ENCODE measurements at places on chromosomes 6 and 20. TPM values are rescaled to one million over a fixed set of nuclear protein-coding genes. Genes with fewer than 3 reads are reported as not detected.

Gene PHACTR1
- polyA plus RNA-seq: 6.3 TPM

- DNase-seq: peak; percentile 44
These were observed 46.0 kb upstream of the PTPN1 start for GRCh38 chr20:50464026-50464724.

DNA sequence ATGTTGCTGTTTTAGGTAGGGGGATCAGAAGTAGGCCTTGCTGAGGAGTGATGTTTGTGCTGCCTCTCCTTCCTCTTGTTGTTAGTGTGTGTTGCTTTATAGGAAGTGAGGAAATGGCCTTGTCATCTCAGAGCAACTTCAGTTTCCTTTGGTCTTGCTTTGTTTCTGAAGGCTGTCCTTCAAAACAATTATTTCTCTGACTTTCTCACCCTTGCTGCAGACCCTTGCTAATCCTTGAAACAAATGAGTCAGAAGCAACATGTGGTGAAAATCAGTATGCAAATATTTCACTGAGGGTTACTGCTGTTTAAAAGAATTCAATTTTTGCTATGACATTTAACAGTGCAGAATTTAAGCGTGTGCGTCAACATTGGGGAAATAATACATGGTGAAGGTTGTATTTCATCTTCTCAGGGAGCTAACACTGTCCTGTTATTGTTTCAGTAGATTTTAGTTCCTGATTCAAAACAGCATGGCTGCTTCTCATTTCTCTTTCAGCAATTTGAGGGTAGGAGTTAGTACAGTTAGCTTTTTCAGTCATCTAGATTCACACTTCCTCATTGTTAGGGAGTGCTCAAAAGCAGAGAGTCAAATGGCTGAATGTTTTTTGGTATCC is 13.8 kb downstream of the RNF144B start:
- no peak for DNase-seq

DNA sequence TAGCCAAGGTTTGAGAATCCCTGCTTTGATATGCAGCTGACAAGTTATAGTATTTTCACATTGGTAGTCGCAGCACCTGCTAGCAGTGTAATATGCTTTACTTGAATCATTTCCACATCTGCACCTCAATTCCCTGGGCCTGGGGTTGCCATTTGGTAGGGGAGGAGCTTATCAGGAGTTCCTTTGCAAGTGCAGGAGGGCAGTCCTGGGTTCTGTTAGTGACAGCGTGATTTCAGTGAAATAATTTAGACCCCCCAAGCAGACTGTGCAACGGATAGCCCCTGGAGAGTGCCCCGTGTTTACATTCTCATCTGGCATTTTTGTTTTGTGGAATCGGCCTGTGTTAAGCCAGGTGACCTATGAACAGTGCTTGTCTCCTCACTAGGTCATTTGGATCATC is 6.0 kb downstream of the RAB5IF start:
- no peak for DNase-seq

Gene DXO
- 13.6 TPM for polyA plus RNA-seq

- no peak for DNase-seq
These were observed 11.3 kb upstream of the GMPR start for GRCh38 chr6:16227048-16227562.

Gene MEP1A
- polyA plus RNA-seq: not detected

Gene TGM2
- 146 TPM for polyA plus RNA-seq

DNA sequence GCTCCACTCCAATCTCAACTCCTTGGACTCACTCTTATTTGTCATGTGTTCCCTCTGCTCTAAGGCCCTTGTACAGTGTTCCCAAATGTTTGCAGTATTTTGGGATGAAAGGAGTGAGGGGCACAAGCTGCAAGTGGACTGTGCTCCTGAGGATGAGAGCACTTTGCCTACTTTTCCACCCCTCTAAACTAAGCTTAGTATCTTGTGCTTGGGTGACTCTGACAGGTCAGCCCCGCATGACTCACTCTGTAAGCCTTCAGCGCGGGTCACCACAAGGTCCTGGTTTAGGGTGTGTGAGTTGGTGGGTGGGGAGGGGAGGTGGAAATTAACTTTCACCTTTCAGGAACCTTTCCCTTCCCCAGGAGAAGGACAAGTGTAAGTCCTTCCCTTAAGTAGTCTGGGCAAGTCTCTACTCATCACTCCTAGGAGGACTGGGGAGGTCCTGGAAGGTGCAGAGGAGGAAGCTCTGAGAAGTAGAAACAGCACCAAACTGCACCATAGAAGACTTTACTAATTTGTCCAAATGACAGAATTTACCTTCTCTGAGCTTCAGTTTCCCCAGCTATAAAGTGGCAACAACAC is 68.8 kb upstream of the EPB41L1 start:
- DNase-seq: no peak

Gene GPX5
- not detected for polyA plus RNA-seq

DNA sequence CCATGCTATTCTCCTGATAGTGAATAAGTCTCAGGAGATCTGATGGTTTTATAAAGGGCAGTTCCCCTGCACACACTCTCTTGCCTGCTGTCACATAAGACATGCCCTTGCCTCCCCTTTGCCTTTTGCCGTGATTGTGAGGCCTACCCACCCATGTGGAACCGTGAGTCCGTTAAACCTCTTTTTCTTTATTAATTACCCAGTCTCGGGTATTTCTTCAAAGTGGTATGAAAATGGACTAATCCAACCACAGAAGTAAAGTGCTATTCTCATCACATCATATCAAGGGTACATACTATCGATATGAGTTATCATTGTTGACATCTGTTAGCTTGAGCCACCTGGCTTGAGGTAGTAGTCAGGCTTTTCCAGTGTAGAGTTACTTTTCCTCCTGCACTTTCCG is 2.3 kb downstream of the MANBAL start:
- no peak for DNase-seq

Gene CCM2L
- polyA plus RNA-seq: 12.9 TPM

GRCh38 chr6:157316871-157317814 is 6.2 kb downstream of the TMEM242 start:
- DNase-seq: peak; percentile 38

DNA sequence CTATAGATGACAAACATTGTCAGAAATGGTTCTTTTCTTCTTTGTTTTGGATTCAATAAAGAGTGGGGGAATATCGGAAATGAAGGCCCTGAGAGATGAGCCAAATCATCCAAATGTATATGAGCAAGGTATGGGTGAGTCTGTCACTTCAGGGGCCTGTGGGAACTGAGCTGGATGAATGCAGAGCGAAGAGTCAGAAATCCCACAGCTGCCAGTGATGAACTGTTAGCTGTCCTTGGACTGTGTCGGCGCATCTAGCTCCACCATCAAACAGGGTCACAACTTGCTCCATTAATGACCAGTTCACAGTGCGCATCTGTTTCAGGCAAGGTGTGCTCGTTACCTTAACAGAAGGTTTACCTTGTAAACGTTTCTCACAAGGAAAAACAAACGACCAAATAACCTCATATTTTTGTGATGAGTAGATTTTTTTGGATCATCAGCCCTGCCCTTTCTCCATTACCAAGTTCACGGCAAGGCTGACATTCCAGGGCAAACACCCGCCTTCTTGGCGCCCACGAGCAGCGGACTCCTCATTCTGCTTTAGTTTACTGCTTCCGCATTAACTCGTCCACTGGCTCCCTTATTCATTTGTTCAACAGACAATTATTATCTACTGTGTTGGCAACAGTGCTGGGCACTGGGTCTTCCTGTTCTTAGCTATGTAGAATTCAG is 15.0 kb upstream of the CCN6 start:
- DNase-seq: no peak

DNA sequence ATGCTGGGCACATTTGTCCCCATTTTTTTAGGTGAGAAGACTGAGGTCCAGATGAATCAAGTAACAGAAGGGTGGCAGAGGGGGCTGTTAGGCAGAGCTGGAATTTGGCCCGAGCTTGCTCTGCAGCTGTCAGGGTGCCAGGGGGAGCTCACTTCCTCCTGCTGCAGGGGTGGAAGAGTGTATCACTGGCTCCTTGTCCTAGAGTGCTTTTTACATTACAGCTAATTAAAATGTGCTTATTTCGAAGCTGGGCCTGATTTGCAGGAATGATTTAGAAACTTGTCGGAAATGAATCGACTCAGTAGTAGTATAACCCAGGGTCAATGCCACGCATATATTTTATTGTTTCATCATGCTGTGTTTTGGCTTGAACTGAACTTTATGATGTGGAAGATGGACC is 11.1 kb downstream of the TOX2 start:
- no peak for DNase-seq

DNA sequence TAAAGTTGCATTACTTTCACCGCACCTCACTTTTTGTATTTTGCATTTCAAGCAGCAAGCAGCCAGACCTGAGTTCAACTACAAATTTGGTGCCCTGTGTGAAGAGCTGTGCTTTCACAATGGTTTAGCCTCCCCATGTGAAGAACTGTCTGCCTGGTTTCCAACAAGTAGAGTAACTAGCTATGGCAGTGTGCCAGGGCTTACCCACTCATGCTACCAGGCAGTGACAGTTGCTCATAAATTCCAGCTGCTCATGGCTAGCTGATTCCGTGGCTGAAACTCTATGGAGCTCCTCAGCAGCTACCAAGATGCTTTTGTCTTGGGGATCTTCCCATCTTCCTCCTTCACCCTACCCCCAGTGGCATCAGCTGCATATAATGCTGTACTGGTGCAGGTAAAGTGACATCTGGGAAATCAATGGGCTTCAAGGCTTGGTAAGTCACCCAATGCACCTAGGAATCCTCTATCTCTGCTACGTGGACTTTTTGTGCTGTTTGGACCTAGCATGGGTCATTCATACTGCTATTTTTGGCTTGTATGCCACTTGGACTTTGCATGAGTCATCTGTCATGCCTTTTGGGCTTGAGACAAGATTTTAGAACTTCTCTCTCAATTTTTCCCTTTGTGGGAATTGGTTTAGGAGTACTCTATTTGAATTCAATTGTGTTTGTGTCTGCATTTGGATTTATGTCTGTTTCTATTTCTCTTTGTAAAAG is 176.5 kb upstream of the GJE1 start:
- DNase-seq: peak; percentile 8

DNA sequence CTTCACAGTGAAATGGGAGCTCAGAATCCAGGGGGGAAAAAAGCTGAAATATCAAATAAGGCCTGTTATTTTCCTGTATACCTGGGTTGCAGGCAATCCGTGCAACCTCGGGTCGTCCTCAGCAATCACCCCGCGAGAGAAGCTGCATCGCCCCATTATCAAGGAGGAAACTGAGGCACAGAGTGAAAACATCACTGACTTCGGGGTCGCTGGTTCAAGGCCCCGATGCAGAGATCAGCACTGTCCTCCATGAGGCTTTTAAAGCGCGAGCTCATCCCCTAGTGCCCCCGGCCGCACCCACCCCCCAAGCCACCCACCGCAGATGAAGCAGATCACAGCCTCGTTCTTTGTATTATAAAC is 203.9 kb downstream of the PREX1 start:
- DNase-seq: no peak

- no peak for DNase-seq
These were observed 80.1 kb upstream of the PTPRK start for GRCh38 chr6:128600397-128600951.

GRCh38 chr6:66662196-66662595 is 955.2 kb upstream of the EYS start:
- DNase-seq: no peak

DNA sequence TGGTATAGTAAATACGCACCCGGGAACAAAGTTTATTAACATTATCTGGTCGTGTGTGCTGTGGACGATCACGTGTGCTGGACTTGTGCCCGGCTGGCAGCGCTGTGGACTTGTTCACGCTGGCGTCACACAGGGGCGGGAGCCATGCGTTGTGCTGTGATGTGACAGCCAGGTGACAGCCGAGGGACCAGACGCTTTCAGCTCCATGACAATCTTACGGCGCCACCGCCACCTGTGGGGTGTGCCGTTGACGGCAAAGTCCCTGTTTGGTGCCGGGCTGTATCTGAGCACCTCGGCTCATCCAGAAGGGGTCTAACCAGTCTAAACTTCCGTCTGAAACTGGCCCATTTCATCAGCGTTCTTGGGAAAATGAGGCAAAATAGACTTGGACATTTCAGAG is 25.2 kb downstream of the DLL1 start:
- peak; percentile 74 for DNase-seq

Gene HRH3
- not detected for polyA plus RNA-seq

DNA sequence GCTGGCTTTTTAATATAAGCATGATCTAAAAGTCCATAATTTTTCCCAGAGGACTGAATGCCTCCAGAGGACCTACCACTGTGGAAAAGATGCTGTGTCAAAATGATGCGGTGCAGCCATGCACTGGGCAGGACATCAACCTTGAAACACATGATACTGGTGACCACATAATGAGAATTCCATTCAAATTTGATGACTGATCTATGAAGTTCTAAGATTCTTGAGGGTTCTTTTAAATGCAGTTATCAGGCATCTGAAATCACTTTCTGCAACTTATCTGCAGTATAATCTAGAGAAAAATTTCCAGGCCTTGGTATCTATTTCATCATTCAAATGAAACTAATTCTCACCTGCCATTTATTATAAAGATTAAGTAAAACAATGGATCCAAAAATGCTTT is 15.0 kb upstream of the MARCKS start:
- no peak for DNase-seq

GRCh38 chr20:57434390-57434700 is 43.1 kb downstream of the RBM38 start:
- no peak for DNase-seq

DNA sequence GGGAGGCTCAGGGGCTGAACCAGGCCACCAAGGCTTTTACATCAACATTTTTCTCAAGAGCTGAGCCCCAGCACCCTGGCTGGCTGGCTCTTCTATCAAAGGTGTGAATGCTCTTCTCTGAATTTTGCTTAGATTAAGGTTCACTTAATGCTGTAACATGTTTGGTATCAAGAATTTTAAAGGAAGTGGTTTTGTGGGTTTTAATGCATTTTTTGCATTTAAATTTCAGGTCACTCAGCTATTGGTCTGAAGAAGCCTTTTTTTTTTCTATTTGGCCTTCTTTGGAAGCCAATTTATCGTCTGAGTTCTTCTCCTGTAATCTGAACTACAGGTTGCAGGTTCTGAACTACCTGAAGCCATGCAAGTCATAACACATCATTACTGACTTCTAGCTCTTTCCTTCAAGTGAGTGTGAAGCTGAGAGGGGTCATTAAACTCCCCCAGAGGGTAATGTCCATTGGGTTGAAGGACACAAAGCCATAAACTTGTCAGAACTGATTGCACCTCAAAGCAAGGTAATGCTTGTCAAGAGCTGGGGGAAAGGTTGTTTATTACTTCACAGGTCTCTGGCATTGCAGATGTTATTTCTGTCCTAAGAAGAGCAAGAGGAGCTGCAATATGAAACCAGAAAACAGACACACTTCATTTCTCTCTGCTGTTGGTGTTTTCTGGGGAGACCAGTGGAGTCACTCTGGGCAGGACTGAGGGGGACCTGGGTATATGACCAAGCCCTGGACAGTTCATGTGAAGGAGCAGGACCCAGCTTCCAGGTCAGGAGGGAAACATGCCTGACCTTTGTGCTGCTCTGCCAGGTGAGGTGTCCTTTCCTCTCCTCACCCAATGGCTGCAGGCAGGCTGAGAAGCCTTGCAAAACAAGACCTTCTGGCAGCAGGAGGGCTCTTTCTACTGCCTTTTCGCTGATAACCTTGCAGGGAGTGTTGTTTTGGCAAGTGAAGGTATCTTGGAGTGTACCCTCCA is 26.1 kb upstream of the NEDD9 start:
- no peak for DNase-seq

GRCh38 chr6:14072084-14072483 is 45.5 kb upstream of the CD83 start:
- DNase-seq: no peak

GRCh38 chr20:15710636-15711035 is 862.6 kb downstream of the KIF16B start:
- DNase-seq: no peak

Gene SLC22A7
- polyA plus RNA-seq: not detected

- no peak for DNase-seq
These were observed 76.6 kb downstream of the SOD2 start for GRCh38 chr6:159616456-159616855.
